ENCODE measurements at places on chromosomes 13 and 19.

GRCh38 chr19:9531933-9532332 is 6.5 kb downstream of the ZNF426 start:
- DNase-seq = no peak

GRCh38 chr13:85828094-85828684 is 29.0 kb upstream of the SLITRK6 start:
- peak; percentile 2 for DNase-seq

DNA sequence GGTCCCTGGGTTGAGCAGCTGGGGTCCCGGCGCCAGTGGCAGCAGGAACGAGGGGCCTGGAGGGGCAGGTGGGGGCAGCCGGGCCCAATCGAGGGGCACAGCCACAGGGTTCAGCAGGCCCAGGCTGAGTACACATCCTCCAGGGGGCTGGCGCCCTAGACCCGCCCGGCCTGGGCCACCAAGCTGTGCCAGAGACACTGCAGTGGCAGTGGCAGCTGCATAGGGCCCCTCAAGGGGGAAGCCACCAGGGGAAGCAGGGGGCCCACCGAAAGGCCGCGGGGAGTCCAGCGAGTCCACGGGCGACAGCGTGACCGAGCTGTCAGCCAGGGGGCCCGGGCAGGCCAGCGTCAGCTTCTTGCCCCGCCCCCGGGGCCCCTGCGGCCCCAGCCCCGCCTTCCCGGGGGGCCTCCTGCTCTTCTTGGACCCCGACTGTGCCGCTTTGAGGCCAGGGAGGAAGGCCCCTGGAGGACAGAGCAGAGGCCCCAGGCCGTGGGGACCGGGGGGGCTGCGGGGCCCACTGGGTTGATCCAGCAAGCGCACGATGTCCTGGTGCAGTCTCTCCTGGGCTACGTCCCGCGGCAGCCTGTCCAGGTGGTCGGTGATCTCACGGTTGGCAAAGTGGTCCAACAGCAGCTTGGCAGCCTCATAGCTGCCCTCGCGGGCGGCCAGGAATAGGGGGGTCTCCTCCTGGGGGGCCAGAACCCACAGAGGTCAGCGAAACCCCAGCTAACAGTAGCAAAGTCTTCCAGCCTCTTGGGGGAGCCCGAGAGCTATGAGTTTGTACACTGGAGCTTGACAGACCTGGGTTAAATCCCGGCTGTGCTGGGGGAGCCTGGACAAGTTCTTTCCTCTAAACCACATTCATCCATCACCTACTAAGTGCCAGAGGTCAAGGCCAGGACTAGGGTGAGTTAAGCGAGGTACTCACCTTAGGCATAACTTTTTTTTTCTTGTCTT is 39.5 kb downstream of the NOTCH3 start:
- peak; percentile 44 for DNase-seq

DNA sequence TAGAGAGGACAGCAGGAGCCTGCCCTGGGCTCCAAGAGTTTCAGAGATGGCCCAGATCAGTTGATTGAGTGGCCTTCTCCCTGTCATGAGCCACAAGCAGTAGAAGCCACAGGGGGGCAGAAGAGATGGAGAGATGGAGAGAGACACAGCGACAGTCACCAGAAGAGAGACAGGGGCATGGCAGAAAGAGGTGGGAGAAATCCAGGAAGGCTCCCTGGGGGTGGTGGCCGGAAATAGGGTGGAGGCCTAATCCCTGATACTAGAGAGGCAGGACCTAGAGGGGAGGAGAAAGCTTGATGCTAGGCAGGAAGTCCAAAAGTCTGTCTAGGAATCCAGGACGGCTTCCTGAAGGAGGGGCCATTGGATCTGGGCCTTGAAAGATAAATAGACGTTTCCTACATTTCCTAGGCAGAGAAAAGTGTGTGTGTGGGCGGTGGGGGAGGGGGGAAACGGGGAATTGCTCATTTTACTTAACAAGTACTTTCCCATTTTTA is 9.6 kb upstream of the TPM4 start:
- peak; percentile 78 for DNase-seq

DNA sequence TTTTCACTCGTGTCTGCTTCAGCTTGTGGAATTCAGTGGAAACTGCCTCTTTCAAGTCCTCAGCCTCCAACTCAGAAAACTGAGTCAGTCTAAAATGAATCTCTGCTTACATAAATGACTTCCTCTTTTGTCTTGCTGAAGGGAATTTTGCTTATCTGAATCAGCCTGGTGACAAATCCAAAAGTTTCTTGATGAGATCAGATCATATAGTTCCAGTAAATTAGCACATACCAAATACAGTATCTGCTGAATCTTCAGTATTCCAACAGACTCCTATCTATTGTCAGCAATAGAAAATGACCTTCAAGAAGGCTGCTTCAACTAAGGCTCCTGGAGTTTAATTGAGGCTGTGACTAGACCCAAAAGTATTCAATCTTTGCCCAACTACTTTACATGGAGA is 290.0 kb downstream of the MZT1 start:
- no peak for DNase-seq

- peak; percentile 99 for DNase-seq
Observed at GRCh38 chr19:50025794-50026549, at the start of gene ZNF473. Gene ZNF473, plus strand, starts transcription at chr19:50026005. Its CDS starts 5,078 bp downstream, at chr19:50031083.

DNA sequence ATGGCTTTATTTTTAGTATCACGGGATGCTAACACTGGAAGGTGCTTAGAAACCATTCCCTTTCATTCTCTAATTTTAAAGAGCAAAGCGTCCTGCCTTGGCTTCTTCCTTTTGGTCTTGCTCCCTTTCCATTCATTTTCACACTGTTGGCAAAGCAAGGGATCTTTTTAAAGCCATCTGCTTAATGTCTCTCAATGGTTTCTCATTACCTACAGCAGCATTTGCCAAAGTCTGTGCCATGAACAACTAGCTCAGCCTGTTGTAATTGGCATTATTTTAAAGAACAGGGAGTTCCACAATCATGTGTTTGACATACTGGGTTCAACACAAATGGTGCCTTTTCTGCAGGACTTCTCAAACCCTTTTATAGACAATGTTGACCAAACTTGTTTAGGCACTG is 444.3 kb downstream of the GPC6 start:
- DNase-seq = no peak

DNA sequence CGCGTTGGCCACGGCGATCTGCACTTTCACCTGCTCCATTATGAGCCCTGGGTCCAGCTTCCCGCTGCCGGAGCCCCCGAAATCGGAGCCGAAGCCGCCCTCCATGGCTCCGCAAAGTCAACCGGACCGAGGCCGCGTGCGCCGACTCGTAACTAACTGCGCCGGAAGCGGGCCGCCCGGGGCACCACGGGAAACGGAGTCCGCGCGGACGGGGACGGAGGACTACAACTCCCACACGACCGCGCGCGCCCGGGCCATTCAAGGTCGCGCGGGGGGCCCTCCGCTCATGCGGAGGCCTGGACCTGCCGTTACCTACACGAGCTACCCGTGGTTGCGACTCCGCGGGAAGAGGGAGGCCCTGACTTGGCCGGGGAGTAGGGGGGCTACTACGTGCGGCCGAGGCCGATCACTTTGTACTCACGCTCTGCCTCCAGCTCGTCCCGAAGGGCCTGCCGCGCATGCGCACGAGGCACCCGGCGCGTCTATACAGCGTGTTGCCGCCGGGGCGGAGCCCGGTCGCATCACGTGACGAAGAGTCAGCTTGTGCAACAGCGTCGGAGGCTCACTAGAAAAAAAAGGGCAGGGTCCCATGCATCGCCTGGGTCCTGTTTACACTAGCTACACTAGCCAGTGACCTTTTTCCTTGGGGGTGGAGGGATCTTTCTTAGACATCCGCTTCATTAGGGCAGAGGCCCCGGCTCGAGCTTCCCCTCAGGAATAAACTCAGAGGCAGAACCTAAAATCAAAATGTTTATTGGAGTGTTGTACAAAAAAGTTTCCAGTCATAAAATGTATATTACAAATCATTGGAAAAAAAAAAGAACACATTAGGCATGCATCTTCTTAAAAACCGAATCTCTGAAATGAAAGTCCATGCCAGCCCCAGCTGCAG is at the start of gene TIMM13:
TSS of gene TIMM13 (minus strand) at position 158 of the 892 bp plus-strand sequence. CDS start at position 105, 53 bp downstream.
- DNase-seq = peak; percentile 95
